ENCODE measurements at places on chromosomes 7 and 10. TPM values are rescaled to one million over a fixed set of nuclear protein-coding genes. Genes with fewer than 3 reads are reported as not detected.

DNA sequence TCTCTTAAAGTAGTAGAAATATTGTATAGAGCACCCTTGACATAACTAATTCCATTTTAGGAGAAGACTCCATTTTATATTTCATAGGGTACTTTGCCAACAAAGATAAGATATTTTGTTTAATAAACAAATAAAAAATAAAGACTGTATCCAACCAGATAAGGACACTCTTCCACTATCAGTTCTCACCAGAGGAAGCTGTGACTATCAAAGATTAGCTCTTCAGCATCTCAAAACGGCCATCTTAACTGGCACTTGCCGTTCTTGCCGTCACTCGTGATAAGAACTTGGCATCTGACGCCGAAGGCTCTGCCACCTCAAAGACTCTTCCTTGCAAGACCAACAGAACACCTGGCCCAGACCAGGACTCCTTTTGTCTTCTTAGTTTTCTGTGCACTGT, 26.3 kb upstream of the AKR1B1 start:
- DNase-seq: no peak

DNA sequence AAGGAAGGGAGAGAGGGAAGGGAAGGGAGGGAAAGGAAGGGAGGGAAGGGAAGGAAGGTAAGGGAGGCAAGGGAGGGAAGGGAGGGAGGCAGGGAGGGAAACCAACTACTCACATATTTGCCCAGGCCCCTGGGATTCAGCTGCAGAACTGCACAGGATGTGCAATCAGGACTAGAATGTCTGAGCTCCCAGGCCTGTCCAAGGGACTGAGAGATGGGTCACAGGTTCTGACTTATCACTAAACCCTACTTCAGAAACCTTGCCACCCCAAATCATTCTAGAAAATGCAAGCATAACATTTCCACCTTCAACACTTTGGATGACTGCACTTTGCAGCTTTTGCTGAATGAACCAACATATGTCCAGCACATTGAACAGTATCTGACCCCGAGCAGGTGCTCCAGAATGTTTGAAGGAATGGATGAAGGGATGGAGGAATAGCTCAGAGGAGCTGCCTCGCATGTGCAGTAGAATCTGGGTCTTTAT, 245.3 kb downstream of the KCNMA1 start:
- DNase-seq: peak; percentile 45

- DNase-seq: no peak
Observed at GRCh38 chr7:129315960-129316359, 91.1 kb downstream of the AHCYL2 start.

DNA sequence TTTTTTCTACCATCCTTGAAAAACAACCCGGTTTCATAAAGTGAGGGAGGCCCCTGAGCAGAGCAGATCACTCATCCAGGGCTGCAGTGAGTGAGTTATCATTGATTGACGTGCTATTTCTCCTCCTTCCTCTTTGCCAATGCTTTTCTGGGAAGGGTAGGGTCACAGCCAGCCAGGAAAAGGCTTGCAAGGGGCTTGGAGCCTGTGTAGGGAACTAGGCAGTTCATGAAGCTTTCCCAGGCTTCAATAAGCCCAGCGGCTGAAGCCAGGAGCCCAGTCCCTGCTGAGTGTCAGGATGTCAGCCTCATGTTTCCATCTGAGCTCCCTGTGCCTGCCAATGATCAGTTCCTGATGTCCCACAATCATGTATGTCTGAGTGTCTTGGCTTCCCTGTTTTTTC, 584.7 kb downstream of the GALNT17 start:
- no peak for DNase-seq

DNA sequence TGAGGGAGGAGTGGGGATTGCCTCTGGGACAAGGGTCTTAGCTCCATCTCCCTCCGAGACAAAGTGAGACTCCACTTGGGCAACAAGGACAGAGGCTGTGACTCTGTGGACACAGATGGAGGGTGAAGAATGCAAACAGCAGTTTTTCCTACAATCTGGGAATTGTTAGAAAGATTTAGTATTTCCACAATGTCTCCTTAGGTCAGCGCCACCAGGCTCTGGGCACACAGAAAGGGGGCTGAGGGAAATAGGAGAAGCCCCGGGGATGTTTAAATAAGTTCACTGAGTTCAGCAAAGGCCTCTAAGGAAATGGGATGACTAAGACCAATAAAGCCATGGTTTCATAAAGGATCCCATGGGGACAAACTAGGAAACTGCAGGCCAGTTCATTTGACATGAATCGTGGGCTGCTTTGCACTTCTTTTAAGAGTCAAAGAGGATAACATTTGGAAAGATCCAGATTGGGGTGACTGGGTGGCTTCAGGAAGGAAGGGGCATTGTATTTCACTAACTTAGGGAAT, 219.8 kb upstream of the GLI3 start:
- DNase-seq: no peak

- peak; percentile 81 for DNase-seq
Observed at GRCh38 chr10:124740369-124741280, 3.6 kb downstream of the FAM53B start.

DNA sequence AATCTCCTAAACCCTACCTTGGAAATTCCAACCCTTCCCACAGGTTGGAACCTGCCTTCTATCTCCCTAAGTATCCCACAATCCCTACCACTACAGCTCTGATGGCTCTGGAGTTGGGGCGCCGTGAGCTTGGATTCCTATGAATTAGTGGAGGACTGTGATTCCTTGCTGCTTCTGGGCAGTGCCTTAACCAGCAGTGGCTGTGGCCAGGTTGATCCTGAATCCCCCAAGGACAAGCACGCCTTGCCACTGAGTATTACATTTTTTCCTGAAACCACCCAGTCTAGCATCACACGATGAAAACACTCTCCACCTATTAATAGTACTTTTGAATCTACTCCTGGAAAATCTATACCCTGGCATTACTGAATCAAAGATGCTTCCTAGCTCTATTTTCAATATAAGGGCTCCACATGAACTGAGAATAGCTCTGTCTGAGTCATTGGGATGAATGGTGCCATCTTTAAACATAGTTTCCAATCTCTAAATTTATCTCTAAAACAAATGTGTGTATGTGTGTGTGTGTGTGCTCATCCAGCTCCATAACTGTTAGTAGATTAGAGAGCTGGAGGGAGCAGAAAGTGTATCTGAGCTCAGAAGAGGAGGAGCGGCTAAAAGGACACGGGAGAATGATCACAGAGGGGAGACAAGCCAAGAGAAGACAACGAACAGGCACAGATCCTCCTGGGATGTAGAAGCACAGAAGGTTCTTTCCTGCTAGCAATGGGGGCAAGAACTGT, 11.9 kb upstream of the INPP5F start:
- no peak for DNase-seq

DNA sequence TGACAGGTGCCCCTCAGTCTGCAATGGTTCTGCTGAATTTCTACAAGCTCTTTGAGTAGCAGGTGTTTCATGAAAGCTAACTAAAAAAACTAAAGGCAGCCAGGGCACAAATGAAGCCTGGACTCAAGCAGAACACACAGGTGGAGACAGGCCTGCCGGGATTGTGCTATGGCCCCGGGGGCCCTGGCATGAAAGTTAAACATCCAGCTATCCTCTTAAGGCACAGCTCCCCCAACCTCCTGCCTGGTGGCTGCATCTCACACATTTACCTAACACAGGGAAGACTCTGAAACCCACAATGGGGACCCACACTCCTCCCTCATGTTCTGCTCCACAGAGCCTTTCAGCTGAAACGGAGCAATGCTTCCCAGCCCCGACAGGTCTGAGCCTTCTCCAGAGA, 76.3 kb upstream of the CAMK2B start:
- no peak for DNase-seq

DNA sequence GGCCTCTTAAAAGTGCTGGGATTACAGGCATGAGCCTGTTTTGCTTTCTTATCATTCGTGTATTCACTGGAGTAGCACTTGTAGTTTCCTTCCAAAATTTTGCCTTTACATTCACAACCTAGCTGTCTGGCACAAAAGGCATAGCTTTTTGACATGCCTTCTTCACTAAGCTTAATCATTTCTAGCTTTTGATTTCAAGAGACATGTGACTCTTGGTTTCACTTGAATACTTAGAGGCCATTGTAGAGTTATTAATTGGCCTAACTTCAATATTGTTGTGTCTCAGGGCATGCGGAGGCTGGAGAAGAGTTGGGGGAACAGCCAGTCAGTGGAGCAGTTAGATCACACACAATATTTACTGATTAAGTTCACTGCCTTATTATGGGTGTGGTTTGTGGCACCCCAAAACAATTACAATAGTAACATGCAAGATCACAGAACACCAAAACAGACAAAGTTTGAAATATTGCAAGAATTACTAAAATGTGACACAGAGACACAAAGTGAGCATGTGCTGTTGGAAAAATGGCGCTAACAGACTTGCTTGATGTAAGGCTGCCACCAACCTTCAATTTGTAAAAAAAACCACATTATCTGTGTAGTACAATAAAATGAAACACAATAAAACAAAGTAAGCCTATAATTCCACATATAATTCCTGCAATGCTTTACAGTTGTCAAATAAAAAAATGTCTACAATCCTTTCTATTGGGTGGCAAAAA, 43.1 kb downstream of the BRAF start:
- DNase-seq: peak; percentile 52

- no peak for DNase-seq
Observed at GRCh38 chr10:110643653-110644597, at the start of gene RBM20. Gene RBM20, plus strand, starts transcription at chr10:110644336. Its CDS starts 119 bp downstream, at chr10:110644455.

GRCh38 chr7:66238773-66239466, 33.8 kb downstream of the TPST1 start:
- no peak for DNase-seq

GRCh38 chr10:44233561-44234482, 151.1 kb downstream of the CXCL12 start:
- DNase-seq: no peak

DNA sequence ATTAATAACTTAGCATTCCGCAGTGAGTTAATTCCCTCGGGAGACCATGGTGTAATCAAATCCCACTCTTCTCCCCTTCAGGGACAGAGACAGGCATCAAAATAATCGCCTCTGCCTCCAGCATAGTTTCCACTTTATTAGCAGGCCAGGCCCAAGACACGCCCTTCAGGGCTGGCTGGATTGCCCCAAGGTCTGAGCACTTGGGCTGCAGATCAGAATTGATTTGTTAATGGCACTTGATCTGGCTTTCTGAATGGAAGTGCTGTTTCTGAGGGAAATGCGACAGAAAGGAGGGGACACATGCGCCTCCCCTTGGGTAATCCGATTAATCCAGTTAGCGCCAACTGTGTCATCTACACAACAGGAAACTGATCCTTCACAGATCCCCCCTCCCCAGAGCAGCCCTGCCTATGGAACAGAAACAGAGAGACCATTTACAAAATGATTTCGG, 15.6 kb downstream of the CHAT start:
- no peak for DNase-seq

DNA sequence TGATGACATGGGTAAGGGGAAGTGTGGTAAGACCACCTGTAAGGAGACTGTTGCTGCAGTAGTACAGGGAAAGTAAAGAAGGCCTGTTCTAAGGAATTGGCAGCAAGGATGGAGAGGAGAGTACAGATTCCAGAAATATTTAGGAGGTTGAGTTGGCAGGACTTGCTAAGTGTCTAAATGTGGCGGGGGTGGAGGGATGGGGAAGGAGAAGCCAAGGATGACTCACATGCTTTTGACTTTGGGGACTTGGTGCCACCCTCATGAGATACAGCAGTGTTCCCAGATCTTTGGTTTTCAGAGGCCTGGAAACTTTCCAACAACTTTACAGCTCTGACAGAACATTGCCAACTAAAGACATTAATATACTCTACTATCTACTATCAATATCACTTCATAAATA, 45.4 kb downstream of the CDK6 start:
- peak; percentile 43 for DNase-seq

- no peak for DNase-seq
Observed at GRCh38 chr10:102230264-102230860, 4.3 kb downstream of the ELOVL3 start.

DNA sequence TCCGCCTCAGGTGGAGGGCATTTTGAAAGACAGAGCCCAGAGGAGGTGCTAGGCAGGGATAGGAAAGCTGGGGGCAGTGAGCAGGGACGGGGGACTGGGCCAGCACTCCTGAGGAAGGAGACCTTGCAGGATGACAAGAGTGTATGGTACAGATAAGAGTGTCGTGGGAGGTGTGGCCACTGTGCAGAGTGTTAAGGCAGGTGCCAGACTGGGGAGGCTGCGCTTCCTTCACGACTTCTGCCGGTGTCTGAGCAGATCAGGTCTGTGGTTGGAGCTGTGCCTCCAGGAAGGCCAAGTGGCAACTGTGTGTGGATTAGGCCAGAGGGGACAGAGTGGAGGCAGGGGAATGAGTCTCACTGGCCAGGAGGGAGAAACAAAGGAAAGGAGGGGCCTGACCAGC, 161.7 kb downstream of the HIBADH start:
- DNase-seq: no peak

GRCh38 chr10:47053081-47053798, 142.0 kb downstream of the PTPN20 start:
- DNase-seq: no peak

GRCh38 chr10:33643042-33643441, 308.6 kb upstream of the NRP1 start:
- DNase-seq: peak; percentile 81

- DNase-seq: peak; percentile 27
Observed at GRCh38 chr10:44033008-44033407, 351.9 kb downstream of the CXCL12 start.

DNA sequence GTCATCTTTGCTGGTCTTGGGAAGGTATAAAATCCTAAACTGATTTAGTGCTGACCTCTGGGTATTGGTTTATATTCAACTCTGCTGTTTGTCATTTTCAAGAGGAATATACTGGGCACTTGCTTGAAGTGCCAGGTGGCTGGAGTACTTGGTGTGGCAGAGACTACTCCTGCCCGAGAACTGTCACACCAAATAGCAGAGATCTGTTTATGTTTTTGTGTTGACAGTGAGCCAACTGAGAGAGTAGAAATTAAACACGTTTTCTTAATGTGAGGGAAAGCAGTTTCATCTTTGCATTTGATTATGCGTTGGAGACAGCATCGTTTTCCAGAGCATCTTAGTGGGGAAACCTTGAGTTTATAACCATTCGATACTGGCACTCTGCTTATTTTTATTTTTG, 174.4 kb downstream of the CDCA7L start:
- DNase-seq: no peak

ZNF804B gene
- not detected for total RNA-seq

TMEM184A gene
- 2.6 TPM for total RNA-seq

SPDYE6 gene
- total RNA-seq: not detected

DKK1 gene
- 2.7 TPM for total RNA-seq

GRID2IP gene
- 0.69 TPM for total RNA-seq

IDI2 gene
- total RNA-seq: not detected

TMEM236 gene
- 0.10 TPM for total RNA-seq

AOAH gene
- 1.9 TPM for total RNA-seq

HIBADH gene
- 87.5 TPM for total RNA-seq

Measured in renal cortical epithelial cell (primary cell).